ENCODE measurements at places on chromosomes 5 and 9.
A peak's percentile ranks its signal among the peaks of the same experiment; 100 is the strongest.

DNA sequence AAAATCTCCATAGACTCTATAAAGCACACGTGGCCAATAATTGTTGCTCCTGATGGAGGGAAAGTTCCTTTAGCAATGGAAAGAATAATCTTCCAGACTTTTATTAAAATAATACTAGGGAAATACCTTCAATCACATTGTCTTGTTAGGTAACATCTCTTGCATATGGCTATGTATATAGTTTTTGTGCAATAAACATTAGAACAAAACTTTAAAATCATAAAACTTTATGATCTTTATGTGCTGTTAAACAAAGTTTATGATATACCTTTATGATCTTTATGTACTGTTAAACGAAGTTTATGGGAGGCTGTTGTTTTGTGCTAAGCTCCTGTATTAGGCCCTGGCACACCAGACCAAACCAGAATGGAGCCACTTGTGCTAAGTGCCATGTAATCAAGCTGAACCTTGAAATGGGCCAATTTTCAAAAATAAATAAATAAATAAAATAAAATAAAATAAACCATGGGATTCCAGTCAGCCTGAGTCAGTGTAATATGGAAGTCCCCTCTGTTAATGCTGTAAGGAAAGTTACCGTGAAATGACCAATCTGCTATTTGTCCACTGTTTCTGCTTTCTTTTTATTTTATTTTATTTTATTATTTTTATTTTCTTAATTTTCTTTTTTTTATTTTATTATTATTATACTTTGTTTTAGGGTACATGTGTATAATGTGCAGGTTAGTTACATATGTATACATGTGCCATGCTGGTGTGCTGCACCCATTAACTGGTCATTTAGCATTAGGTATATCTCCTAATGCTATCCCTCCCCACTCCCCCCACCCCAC lies 431.3 kb downstream of the SPATA31D1 start:
- no peak for DNase-seq

- DNase-seq, result peak; percentile 28
These were observed 22.4 kb downstream of the CCL28 start for GRCh38 chr5:43389679-43390329.

DNA sequence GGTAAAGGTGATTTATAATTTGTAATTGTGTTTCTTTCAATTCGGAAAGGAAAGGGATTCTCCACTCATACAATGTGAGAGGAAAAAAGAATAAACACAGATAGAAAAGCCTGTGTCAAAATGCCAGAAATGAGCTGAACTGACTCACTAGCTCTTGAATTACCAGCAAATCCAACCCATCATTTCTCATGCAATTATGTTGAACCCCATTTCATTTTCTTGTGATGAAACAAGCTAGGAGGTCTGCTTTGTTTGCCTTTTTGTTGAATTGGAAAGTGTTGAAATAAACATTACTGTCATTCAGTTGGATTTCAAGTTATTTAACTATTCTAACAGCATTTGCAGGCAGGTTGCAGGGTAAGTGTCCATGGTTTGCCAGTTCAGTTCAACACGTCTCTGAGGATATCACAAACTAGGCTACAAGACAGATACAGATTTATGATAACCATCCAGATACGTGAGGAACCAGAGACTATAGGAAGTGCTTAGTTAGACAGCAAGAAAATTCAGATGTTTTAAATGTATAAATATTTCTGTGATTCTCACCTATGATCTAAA lies 547.2 kb downstream of the MAT2B start:
- no peak for DNase-seq

GRCh38 chr9:127333221-127334064 lies 63.5 kb upstream of the SLC2A8 start:
- no peak for DNase-seq

DNA sequence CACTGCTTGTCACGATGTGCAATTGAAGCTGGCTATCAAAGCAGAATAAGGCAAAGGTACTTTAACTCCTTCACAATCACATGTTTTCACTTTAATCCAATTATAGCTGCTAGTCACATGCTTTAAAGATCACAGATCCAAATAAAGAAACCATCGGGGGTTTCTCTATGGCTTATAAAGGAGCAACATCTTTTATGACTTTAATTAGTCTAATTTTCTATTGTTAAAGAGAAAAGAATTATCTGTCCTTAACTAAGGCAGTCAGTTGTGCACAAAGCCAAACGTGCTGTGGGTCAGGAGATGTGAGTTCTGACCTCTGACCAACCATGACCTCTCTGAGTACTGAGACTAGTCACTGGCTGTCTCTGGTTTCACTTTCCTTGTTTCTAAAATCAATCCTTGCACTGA lies 561.1 kb downstream of the RAB3C start:
- DNase-seq, result no peak

DNA sequence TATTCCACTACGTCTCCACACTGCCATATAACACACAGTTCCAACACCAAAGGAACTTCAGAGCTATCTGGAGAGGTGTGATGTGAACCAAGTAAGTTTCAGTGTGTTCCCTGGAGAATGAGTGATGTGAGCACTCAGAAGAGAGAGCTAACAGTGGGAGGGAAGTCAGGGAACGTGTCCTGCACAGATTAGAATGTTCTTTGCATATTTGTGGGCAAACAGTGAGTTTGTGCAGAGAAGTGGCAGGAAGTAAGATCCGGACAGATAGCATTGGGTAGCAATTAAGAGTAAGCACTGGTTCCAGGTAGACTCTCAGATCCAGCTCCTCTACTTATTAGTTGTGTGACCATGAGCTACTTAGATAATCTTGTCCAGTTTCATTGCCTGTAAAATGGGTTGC lies 206.4 kb downstream of the PDZD2 start:
- no peak for DNase-seq

DNA sequence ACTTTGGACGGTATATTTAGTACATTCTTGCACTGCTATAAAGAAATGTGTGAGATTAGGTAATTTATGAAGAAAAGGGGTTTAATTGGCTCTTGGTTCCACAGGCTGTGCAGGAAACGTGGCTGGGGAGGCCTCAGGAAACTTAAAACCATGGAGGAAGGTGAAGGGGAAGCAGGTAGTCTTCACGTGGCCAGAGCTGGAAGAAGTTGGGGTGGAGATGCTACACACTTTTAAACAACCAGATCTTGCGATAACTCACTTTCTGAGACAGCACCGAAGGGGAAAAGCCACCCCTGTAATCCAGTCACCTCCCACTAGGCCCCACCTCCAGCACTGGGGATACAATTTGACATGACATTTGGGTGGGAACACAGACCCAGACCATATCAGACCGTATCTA lies 13.5 kb downstream of the CNOT6 start:
- DNase-seq, result no peak

- no peak for DNase-seq
These were observed 441.3 kb upstream of the PIK3R1 start for GRCh38 chr5:67774267-67774552.

DNA sequence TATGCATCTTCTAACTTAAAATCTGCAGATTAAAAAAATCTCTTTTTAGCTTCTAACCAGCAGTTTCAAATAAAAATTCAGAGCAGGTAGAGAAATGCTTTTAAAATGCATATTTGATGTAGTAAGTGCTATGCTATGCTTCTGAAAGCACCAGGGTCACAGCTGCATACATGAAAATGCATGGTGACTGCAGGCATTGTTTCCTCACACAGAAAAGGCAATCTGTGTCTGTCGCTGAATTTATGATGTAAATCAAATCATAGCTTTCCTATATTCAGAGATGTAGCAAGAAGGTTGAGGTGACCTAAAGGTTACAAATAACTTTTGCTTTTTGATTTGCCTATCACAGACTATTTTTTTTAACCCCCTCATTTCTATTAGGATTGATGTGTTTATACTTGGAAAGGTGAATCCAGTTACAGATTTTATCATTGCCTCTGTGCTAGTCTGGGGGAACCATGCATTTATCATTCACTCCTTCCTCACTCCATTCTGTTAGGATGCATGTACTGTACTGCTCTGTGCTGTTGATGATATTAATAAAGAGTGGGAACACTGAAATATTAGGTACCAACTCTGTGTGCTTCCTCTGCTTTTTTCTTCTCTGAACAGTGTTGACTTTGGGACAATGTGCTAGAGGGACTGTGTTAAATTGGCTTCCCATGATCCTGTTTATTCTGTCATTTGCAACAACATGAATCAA lies 65.6 kb downstream of the FOCAD start:
- DNase-seq, result no peak

DNA sequence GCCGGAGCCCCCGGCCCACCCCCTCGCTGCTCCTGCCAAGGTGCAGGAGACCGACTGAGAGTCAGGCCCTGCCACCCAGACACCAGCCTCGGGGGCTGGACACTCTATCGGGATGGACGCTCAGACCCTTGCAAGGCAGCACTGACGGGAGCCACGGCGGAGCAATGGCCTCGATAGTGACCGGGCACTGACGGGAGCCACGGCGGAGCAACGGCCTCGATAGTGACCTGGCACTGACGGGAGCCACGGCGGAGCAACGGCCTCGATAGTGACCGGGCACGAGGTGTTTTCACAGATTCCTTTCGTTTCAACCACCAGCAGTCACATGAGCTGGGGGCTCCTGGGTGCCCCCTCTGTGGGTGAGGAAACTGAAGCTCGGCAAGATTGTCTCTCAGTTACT lies 123.6 kb upstream of the PPP1R26 start:
- DNase-seq, result no peak
